Transverse colon (tissue), 4 donors: ENCODE measurements at places on chromosomes 2 and 18.
A peak's percentile ranks its signal among the peaks of the same experiment; 100 is the strongest.

GRCh38 chr2:46320141-46320567 lies 22.9 kb downstream of the EPAS1 start:
- DNase-seq: no peak

- DNase-seq: no peak
Observed at GRCh38 chr2:128388499-128388941, 69.9 kb upstream of the HS6ST1 start.

DNA sequence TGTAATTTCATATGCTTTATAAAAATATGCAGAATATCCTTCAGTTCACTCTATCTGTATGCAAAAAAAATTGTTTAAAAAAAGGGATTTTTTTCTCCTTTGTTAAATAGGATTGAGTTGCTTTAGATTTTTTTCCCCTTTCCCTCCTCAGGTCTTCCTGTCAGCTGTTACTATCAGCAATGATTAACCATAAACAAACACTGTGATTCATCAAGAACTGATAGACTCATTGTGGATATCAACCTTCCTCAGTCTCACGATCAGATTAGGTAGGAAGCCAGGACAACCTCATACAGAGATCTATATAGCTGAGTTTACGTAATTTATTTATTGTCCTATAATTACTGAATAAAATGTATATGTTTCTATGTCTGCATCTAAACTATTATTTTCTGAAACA lies 2136.2 kb upstream of the CELF4 start:
- no peak for DNase-seq

DNA sequence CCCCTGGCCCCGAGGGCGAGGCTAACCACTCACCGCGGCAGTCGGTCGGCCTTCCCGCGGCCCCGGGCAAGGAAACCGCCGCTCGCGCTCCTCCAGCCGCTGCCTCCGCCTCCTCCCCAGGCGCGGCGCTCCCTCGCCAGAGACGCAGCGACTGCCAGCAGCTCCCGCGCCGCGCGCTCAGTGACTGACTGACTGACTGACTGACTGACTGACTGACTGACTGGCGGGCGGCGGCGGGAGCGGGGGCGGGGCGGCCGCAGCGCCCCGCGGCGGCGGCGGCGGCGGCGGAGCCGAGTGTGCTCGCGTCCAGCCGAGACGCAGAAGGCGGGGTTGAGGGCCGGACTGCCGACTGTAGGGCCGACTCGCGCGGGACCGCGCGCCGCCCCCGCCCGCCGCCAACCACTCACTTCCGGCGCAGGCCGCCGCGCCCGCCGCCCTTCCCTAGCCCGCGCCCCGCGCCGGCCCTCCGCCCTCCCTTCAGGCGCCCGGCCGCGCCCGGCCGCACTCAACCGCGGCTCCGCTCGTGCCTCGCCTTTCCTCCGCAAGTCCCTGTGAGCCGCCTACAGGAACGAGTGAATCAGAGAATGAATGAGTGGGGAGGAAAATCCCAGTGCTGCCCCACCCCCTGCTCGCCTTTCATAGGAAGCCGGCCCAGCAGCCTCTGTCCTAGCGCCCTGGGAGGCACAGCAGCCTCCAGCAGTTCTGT lies at the start of gene RAPH1:
TSS of gene RAPH1 (minus strand) at position 224 of the 706 bp plus-strand sequence. CDS start 39,948 bp downstream, outside the sequence.
- DNase-seq: peak; percentile 90

DNA sequence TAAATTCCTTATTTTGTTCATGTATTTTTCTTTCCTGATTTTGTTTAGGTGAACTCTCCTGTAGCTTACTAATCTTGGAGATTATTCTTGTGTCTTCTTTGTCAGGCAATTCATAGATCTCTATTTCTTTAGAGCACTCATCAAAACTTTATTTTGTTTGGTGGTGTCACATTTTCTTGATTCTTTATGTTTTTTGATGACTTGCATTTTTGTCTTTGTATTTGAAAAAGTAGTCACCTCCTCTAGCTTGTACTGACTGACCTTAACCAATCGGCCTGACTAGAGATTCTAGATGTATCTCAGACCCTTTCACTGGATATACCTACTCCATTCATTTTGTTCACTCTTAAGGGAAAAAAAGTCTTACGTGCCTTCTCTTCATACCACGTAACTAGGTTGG lies 986.3 kb upstream of the LRRTM1 start:
- DNase-seq: no peak

DNA sequence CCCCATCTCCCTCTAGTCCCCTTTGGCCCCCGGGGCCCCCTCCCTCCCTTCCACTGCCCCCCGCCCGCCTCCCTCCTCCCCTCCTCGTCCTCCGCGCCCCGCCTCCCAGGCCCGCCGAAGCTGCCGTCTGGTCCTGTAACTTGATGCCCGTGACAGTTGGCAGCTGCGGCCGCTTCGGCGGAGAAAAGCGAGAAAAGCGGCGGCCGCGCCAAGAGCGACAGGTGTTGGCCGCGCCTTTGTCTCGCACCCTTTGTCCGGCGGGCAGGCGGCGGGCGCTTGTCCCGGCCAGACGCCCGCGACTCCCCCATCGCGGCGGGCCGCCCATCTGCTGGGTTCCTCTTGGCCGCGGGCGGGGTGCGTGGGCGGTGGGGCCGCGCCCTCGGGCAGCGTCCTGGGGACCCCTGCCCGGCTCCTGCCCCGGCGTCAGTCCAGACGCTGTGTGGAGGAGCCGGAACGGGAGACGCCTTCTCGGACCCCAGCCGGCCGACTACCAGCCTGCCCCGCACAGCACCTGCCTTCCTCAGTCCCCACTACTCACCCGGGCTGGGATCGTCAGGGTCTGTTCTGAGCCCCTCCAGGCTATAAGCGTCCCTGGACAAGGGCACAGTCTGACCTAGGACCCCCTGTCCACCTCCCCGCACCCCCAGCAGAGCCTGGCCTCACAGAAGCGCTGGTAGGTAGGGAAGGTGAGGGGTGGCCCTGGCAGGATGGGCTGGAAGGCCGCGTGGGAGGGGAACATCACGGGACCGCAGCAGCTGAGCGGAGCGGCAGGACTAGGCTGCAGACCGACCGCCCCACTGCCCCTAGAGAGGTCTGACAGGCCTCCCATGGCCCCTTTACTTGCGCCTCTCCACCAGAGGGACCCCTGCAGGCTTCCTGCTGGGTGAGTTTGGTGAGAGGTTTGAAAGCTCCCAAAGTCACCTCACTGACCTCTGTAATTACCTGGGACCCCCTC lies 1.2 kb upstream of the HES6 start:
- peak; percentile 73 for DNase-seq

- DNase-seq: no peak
Observed at GRCh38 chr2:230012267-230012884, 56.3 kb downstream of the SLC16A14 start.

DNA sequence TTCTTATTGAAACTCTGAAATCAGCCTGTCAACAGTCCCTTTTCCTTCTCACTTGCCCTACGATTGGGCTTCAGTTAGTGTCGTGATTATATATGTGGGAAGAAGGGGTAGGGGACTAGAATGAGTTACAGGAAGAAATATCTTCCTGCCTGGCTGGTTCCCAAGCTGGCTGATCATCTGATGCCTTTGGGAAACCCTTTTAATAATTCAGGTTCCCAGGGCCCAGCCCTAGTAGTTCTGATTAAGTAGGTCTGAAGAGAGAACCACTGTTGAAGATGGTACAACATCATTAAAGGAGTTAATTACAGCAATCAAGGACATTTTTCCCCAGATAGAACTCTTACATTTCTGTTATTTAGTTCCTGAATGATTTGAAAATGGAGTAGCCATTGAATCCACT lies 110.1 kb upstream of the EML6 start:
- DNase-seq: no peak

DNA sequence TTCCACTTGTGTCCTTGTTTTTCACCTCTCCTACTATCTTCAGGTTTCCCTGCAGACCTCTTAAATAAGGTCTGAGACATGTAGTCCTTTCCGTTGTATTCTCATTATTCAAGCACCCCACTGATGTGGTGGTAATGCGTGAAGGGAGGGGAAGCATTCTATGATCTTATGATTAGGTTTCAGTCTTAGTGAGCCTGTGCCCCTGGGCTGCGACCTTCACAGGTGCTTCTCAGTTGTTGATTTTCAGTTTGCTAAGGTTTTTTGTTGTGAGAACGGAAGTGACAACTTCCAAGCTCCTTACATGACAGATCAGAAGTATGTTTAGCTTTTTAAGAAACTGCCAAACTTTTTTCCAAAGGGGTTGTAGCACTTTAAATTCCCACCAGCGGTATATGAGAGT lies 41.3 kb downstream of the VPS54 start:
- DNase-seq: no peak

DNA sequence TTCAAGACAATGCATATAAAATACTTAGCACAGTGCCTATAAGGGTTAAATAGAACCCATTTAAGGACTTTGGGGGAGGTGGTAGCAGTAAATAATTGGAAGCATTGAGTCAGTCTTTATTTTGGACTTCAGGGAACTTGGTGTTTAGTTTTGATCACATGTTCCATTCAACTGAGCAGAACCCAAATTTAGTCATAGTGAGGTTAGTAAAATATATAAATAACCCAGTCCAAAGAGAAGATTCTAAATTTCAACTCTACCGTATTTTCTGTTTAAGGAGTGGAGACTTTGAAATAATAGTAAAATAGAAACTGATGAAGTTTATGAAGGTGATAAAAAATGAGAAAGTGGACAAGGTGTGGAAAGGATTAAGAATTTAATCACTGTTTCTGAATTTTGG lies 19.7 kb downstream of the TWSG1 start:
- no peak for DNase-seq

- no peak for DNase-seq
Observed at GRCh38 chr2:136128905-136129304, 11.0 kb upstream of the CXCR4 start.

GRCh38 chr2:231043796-231044195 lies 6.5 kb downstream of the C2orf72 start:
- no peak for DNase-seq

GRCh38 chr2:3644246-3644525 lies 13.8 kb upstream of the ALLC start:
- DNase-seq: no peak

DNA sequence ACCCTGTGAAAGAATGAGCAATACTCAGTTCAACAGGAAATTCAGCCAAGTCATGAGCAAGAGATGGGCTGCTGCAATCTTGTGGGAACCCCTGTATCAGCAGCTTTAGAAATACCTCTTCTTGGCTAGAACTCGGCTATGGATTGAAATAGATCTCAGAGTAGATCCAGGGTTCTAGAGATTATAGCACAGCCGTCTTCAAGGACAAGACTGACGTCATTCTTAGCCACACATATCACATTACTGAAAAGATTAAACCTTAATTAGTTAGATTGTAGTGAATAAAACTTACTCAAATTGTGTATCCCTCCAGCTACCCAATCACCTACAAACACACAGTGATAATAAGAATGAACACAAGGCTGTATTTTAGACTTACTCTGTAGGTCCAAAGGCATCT lies 776.4 kb downstream of the EPHA4 start:
- no peak for DNase-seq

- no peak for DNase-seq
Observed at GRCh38 chr2:129605646-129606045, 373.8 kb upstream of the RAB6C start.

DNA sequence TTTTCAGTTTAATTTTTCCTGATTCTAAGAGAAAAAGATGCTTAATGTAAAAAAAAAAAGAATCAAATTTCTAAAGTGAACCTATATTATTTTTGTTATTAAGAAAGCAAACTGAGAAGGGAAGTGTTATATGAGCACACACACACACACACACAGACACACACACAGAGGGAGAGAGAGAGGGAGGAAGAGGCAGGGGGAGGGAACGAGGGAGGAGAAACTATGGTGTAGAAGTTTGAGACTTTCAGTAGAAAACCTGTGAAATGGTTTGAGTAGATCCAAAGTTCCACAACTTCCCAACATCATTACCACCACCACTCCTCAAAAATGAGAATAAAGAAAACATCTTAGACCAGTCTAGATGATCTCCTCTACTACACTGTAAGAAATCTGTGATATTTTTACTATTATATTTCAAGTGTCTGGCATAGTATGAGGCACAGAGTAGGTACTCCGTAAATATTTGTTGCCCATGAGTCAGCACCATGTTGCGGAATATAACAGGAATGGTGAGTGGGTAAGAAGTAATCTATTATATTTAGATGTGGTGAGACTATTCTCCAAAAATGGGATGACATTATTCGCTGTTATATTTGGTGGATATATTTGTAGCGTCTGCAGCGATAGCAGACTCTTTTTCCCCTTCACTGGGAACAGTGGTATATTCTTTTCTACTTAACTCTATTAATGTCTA lies 149.4 kb upstream of the DNMT3A start:
- no peak for DNase-seq

DNA sequence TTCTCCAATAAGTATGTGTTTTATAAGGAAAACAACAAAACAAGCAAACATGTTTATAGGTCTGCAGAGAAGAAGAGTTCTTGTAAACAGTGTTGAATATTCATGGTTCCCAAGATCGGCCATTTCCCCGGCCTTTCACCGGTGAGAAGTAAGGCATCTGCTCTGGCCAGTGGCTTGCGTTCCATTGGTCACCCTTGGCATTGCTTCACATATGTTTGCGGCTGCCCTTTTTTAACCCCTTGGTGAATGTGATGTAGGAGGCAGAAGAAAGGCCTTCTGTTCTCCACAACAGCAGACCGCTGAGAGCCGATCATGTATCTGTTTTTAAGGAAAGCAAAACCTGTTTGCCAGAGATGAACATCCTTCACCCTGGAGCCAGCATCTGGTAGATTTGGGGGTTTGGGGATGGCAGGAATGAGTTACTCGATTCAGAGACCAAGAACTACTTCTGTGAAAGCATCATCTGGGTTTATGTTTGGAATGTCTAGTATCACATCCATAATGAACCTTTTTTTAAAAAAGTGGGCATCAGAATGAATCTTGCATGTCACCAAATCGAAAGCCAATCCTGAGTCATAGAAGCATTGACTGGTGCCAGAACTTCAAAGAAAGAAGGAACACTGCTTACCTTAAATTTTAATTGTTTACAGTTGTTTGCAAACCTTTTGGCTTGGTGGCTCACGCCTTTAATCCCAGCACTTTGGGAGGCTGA lies 112.3 kb downstream of the AGAP1 start:
- DNase-seq: no peak

- DNase-seq: no peak
Observed at GRCh38 chr2:604854-605524, 72.2 kb downstream of the TMEM18 start.

DNA sequence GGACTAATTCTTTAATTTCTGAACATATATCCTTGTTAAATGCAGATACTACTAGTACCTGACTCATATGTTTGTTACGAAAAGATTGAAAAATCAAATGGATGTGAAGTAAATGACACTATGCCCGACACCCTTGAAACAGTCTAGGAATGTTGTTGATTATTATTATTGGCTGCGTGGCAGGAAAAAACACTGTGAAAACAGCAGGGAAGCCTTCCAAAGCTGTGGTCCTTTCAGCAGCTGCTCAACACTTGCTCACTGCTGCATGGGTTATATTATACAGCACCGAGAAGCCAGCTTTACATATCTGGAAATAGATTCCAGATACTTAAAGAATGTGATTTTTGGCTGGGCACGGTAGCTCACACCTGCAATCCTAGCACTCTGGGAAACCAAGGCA lies 26.5 kb downstream of the CRYGD start:
- no peak for DNase-seq

GRCh38 chr2:11478899-11479605 lies 13.1 kb upstream of the E2F6 start:
- no peak for DNase-seq

GRCh38 chr2:185567196-185567595 lies 171.4 kb upstream of the FSIP2 start:
- no peak for DNase-seq
